ENCODE measurements at places on chromosomes 4 and X. TPM values are rescaled to one million over a fixed set of nuclear protein-coding genes. Genes with fewer than 3 reads are reported as not detected.

The AGA gene
- 16.6 TPM for total RNA-seq

The TMEM156 gene
- 6.9 TPM for total RNA-seq

The TFE3 gene
- 29.3 TPM for total RNA-seq

The CPZ gene
- total RNA-seq: not detected

The TEX13B gene
- not detected for total RNA-seq

The NMU gene
- total RNA-seq: not detected

The PPM1K gene
- total RNA-seq: 44.5 TPM

The DCLK2 gene
- 0.31 TPM for total RNA-seq

The SLC49A3 gene
- 2.9 TPM for total RNA-seq

The TRIM75 gene
- not detected for total RNA-seq

The LDB2 gene
- total RNA-seq: 0.52 TPM

The MFAP3L gene
- 23.0 TPM for total RNA-seq

The GRSF1 gene
- 47.8 TPM for total RNA-seq

The USP51 gene
- 3.3 TPM for total RNA-seq

The IL2 gene
- total RNA-seq: 1.3 TPM

The TSPAN6 gene
- total RNA-seq: 0.94 TPM

The NUDT10 gene
- total RNA-seq: 0.31 TPM

The BTK gene
- total RNA-seq: 33.1 TPM

The TMEM150C gene
- total RNA-seq: 0.21 TPM

The DDIT4L gene
- 0.21 TPM for total RNA-seq

The NUP62CL gene
- 2.3 TPM for total RNA-seq

The CORIN gene
- 0.10 TPM for total RNA-seq

The RAB9B gene
- under 0.01 TPM for total RNA-seq

The SCOC gene
- 9.3 TPM for total RNA-seq

The GC gene
- not detected for total RNA-seq

The RHOH gene
- 164 TPM for total RNA-seq

The RTL9 gene
- total RNA-seq: not detected

The DUSP9 gene
- not detected for total RNA-seq

The SEPTIN11 gene
- total RNA-seq: 21.7 TPM

The SPANXN4 gene
- not detected for total RNA-seq

The KLB gene
- total RNA-seq: under 0.01 TPM

The TXK gene
- total RNA-seq: 74.9 TPM

The XAGE2 gene
- total RNA-seq: not detected

The CSN2 gene
- total RNA-seq: not detected

The LAGE3 gene
- 2.6 TPM for total RNA-seq

The ARHGAP4 gene
- total RNA-seq: 199 TPM

The SPP1 gene
- total RNA-seq: 0.10 TPM

The STX18 gene
- total RNA-seq: 22.0 TPM

The FAM53A gene
- 2.2 TPM for total RNA-seq

The APELA gene
- not detected for total RNA-seq

The SOWAHB gene
- total RNA-seq: not detected

The CXorf51B gene
- total RNA-seq: not detected

The RHOXF1 gene
- total RNA-seq: 0.21 TPM

The ADGRL3 gene
- under 0.01 TPM for total RNA-seq

The FABP2 gene
- total RNA-seq: not detected

The PABPC5 gene
- total RNA-seq: not detected

The CENPVL1 gene
- total RNA-seq: not detected

The ART3 gene
- total RNA-seq: not detected

The PDHA2 gene
- total RNA-seq: not detected

The ZBTB49 gene
- 19.1 TPM for total RNA-seq

The STK32B gene
- total RNA-seq: 0.63 TPM

The MAGEA9B gene
- not detected for total RNA-seq

Data from mononuclear cell (primary cell).